Stimulated activated CD4-positive, alpha-beta T cell treated with anti-CD3 and anti-CD28 coated beads, Interleukin-1b, Interleukin-23, amount 100 ng/mL, for 4 hours (primary cell): ENCODE measurements at places on chromosomes 2 and 18.

GRCh38 chr18:44870631-44871502, 190.2 kb downstream of the SETBP1 start:
- DNase-seq, result no peak

DNA sequence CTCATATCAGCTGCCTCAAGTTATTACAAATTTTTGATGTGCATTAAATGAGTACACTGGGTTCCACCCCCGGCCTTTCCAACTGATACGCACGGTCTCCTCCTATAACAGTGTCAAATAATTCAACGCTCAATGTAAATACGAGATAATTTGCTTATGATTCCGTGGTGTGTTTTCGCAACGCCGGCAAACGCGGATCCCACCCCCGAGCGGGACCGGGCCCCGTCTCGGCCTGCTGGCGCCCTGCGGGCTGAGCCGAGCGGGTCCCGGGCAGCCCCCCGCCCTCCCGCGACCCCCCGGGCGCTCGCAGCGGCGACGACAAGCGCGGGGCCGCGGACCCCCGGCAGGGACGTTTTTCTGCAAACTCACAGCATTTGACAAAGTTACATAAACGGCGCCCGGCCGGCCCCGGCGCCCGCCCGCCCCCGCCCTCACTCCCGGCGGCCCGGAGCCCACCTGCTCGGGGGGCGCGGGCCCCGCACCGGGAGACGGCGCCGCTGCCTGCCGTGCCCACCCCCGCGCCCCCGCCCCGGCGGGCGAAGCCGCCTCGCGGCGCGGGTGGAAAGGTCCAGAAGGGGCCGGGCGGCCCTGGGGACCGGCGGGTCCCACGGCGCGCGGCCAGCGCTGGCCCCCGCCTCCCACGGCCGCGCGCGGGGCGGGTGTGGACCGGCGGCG, 762 bp downstream of the HDAC4 start:
- DNase-seq, result no peak

DNA sequence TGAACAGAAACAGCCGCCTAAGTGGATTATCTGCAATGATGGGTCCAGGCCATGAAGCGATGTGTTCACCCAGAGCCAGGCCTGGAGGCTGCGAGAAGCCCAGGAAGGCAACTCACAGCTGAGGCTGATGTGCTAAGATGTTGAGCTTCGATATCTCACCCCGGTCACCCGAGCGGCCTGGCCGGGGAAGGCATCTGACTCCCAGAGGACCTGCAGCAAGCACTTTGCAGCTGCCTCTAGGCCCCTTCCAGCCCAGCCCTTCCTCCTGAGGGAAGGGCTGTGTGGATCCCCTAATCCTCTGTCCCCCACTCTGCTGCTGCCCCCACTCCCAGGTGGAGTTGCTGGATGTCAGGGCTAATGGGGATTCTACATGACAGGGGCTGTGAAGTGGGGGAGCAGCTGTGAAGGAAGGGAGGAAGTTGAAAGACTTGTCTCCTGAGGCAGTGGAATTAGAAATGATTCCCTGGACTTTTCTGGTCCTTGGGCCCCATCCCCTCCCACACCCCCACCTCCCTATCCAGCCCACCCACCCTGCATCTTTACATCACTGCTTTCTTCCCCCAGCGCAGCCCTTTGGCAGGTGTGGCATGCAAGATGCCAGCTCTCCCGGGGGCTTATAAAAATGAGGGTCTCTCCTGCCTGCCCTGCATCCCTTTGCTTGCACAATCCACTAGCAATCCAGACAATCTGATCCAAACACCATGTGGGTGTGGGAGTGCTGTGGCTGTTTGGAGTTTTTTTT, 4.3 kb downstream of the ATP6V1B1 start:
- DNase-seq, result no peak

DNA sequence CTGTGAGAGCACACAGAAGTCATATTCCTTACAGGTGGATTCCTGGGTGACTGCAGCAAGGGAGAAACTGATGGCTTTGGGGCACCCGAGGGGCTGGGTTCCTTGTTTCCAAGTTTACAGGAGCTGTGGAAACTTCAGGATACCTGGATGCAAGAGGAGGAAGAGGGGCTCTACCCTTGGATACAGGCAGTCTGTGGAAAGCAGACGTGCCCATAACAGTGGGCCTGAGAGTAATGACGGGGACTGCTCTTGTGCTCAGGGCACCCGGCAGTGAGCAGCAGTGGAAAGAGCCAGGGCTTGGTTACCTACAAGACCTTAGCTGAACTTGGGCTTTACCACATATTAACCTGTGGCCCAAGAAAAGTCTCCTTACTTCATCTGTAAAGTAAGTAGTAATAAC, 102.2 kb upstream of the TGFA start:
- no peak for DNase-seq

DNA sequence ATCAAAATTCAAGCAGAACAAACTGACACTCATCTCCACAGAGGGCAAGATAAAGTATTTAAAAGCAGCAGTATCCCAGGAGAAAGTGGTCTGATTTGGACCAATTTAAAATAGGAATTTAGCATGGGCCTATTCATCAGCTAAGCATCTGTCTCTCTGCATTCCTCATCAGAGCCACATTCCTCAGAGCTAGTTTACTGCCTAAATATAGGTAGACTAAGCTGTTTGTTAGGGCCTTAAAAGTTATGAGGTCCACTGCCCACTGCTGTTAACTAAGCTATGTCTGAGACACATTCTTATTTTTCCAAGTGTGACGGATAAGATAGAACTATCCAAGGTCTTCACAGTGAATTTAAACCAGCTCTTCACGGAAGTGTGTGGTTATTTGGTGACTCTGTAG, 17.6 kb downstream of the NEB start:
- DNase-seq, result no peak

DNA sequence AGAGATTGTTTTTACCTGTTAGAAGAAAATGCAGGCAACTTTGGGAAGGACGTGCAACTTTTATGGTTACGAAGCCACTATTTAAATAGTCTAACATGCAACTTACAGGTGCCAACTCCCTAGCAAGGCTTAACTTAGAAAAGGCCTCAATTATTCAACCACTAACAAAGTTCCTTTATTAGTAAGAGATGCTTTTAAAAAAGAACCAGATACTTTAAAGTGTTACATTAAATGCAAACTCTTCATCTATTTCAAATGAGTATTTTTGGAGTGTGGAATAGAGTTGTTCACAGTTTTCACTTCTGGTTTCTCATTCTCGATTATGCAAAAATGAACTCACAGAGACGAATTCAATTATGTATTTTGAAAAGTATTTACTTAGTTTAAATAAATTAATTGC, 51.7 kb downstream of the PELI1 start:
- DNase-seq, result no peak

- DNase-seq, result no peak
Measured at GRCh38 chr2:231228974-231229529, 30.6 kb downstream of the ARMC9 start.

- no peak for DNase-seq
Measured at GRCh38 chr18:10791169-10791831, 265.5 kb downstream of the NAPG start.

- no peak for DNase-seq
Measured at GRCh38 chr2:149357058-149357457, 26.7 kb downstream of the LYPD6 start.

DNA sequence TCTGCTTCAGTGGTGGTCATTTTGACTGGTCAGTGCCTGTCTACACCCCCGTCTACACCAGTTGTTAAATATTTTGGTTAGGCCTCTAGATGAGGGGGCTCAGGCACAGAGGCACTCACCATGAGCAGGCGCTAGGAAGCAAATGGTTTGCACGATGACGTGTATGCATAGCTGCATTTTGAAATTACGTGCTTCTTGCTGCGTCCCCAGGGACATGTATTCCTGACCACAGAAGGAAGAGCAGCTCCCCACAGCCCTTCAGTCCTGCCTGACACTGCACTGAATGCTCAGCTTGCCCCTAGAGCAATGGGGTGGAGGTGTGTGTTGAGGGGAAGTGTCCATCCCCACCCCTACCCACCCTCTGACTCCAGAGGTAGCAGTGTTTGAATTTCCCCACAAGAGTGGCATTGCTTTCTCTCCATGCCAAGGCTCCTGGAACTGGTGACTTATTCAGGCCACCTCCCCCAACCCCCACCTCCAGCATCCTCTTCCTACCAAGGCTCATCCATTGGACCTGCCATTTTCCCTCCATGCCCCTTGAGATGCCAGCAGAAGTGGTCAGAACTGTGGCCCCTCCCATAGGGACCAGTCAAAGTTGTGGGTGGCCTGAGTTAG, 11.4 kb upstream of the ZAP70 start:
- no peak for DNase-seq
